Bronchial epithelial cell (primary cell): ENCODE measurements at places on chromosomes 16 and 17. TPM values are rescaled to one million over a fixed set of nuclear protein-coding genes. Genes with fewer than 3 reads are reported as not detected.

The PPP1R1B gene
- total RNA-seq, result not detected in 2 replicates

The HAGHL gene
- total RNA-seq, result 25.2 and 33.2 TPM in 2 replicates

The AXIN2 gene
- total RNA-seq, result under 0.01 TPM in 1 of 2 replicates, not detected in the other

The KRTAP4-9 gene
- total RNA-seq, result not detected in 2 replicates

The ZG16 gene
- not detected in 2 replicates for total RNA-seq

The ZACN gene
- total RNA-seq, result not detected in 2 replicates

The HEATR9 gene
- total RNA-seq, result not detected in 2 replicates

The TMEM106A gene
- total RNA-seq, result 0.26 and 0.38 TPM in 2 replicates

The GP1BA gene
- total RNA-seq, result not detected in 2 replicates

The TMEM92 gene
- 0.26 and 0.64 TPM in 2 replicates for total RNA-seq

The CDRT15 gene
- not detected in 2 replicates for total RNA-seq

The KRTAP1-1 gene
- not detected in 2 replicates for total RNA-seq

The CFAP20 gene
- 30.3 and 31.4 TPM in 2 replicates for total RNA-seq

The GUCY2D gene
- total RNA-seq, result 0.13 TPM in 1 of 2 replicates, not detected in the other

The HLF gene
- 0.26 and 0.51 TPM in 2 replicates for total RNA-seq

DNA sequence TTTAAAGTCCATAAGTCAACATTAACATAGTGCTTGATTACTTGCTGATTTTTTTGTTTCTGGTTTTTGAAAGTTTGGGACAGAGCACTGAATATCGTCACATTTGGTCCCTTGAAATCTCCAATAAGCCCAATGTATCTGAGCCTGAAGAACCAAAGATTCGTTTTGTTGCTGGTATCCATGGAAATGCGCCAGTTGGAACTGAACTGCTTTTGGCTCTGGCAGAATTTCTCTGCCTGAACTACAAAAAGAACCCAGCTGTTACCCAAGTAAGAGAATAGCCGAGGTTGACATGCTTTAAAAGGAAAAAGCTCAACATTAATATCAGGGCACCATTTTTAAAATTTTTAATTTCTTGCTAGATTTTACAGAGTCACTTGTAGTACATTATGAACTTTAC, 27.7 kb upstream of the GOSR1 start:
- no peak for DNase-seq

- DNase-seq, result peak; percentile 68
Observed at GRCh38 chr17:59121901-59122480, 15.3 kb upstream of the TRIM37 start.

- peak; percentile 35 for DNase-seq
Observed at GRCh38 chr17:27756467-27757371, 43.6 kb downstream of the NOS2 start.

DNA sequence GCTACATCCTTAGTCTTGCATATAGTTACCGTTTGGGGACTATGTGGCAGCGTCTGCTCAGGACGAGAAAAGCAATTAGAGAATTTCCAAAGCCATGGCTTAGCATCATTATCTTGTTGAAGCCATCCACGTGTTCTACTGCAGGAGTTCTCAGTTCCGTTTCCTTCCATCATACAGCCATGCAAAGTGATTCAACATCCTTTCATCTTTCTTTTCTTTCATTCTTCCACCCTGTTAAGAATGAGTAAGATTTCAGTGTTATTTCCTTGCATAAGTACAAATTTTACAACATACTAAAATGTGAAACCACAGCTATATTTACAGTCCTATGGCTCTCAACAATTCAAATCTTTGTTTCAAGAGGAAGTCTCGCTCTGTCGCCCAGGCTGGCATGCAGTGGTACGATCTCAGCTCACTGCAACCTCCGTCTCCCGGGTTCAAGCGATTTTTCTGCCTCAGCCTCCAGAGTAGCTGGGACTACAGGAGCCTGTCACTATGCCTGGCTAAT, 3.8 kb downstream of the MARF1 start:
- DNase-seq, result no peak

- no peak for DNase-seq
Observed at GRCh38 chr17:50277357-50277754, 3.1 kb downstream of the TMEM92 start.

- peak; percentile 25 for DNase-seq
Observed at GRCh38 chr16:85245307-85246172, 133.3 kb upstream of the CIBAR2 start.

DNA sequence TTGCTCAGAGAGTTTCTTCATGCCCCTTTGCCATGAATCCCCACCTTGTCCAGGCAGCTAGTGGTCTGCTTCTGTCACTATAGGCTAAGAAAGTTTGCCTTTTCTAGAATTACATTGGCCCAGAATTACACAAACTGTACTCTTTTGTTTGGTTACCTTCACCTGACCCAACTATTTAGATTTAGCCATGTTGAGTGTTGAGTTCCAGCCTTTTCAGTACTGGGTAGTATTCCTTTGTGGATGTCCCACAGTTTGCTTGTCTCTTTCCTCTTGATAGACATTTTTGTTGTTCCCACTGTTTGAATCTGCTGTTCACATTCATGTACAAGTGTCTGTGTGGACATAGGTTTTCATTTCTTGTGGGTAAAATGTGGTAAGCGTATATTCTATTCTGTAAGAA, 22.3 kb downstream of the USP10 start:
- no peak for DNase-seq

- peak; percentile 73 for DNase-seq
Observed at GRCh38 chr17:6555331-6556120, 829 bp downstream of the PITPNM3 start.

GRCh38 chr16:2460391-2460713, 443 bp downstream of the TEDC2 start:
- DNase-seq, result no peak

GRCh38 chr17:48451489-48451888, 21.5 kb upstream of the SKAP1 start:
- no peak for DNase-seq

GRCh38 chr17:68170246-68170645, 77.6 kb upstream of the AMZ2 start:
- no peak for DNase-seq

DNA sequence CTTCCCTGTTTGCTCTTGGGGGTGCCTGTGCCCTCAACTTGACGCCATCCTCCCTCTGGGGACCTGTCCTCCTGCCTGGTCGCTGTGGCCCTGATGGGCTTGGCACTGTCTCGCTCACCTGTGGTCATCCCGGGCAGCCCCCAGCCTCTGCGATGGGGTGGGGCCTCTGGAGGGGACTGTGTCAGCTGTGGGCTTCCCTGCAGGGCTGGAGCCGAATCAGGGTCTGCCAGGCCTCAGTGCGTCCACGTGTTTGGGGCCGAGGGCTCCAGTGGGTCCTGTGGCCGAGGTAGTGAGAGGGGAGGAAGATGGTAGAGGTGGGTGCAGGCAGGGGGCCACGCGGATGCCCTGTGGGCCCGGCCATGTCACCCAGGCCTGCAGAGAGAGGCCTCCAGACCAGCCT, 8.0 kb downstream of the PIGQ start:
- DNase-seq, result no peak

GRCh38 chr16:2152695-2153506, 2.7 kb upstream of the TRAF7 start:
- DNase-seq, result no peak

- DNase-seq, result no peak
Observed at GRCh38 chr17:66087073-66087472, 104.9 kb downstream of the CEP112 start.

- DNase-seq, result peak; percentile 100
Observed at GRCh38 chr16:75377729-75378386, 55.4 kb downstream of the CFDP1 start.
